ENCODE measurements at places on chromosomes 3 and 15.

DNA sequence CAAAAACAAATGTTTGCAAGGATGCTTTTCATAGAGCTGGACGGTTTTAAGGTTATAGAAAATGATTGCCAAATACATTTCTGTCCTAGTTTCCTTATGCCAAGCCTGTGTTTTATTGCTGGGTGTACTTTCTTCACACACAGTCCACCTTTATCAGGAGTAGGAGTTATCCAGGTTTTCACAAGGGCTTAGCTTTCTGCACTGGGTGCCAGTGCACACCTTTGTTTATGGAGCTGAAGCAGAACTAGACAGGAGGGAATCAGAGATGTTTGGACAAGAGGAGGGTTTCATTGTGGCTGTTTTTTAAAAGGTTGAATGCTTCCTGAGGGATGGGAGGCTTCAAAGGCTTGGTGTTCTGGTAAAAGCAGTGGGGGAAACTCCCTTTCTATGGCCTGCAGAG lies 29.5 kb upstream of the FAM3D start:
- no peak for DNase-seq

DNA sequence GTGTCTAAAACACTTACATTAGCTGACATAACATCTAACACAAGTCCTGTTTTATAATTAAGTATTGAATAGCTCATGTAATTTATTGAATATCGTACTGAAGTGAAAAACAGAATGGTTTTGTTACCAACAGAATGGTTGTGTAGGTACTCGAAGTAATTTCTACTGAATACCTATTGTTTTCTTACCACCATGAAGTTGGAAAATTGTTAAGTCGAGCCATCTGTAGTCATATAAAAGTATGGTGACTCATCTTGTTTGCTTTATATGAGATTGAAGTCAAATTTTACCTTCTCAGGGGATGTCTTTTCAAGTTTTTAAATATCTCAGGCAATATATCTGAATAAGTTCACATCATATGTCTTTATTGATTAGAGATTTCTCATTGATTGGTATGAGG lies 37.6 kb downstream of the PIAS1 start:
- no peak for DNase-seq

DNA sequence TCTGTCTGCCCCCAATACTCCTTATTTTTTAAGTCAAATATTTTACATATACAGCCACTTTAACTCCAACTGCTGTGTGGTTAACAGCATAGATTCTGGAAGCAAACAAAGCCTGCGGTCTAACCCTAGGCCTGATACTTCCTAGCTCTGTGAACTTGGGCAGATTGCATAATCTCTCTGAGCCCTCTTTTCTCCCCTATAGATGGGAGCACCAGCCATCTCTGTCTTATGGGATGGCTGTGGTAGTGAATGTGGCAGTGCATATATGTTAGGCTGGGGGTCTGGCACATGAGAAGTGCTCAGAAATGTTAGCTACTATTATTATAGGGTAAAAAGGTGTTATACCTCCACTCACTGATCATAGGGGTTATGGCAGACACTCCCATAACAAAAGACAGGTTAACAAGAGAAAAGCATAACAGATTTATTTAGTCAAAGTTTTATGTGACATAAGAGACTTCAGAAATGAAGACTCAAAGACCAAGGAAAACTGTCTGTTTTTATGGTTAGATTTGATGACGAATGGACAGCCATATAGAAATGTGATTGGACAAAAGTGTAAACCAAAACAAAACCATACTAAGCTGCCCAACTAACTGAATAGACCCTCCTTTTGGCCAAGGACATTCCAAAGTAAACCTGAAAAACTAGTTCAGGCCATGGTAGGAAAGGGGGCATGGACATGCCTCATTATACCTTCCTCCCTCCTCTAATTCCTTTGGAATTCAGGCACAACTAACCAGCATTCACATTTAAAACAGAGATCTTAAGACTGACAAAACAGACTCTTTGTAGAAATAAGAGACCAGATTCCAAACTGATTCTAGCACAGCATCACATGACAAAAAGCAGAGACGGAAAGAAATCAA lies 53.9 kb upstream of the DAZL start:
- DNase-seq = no peak

DNA sequence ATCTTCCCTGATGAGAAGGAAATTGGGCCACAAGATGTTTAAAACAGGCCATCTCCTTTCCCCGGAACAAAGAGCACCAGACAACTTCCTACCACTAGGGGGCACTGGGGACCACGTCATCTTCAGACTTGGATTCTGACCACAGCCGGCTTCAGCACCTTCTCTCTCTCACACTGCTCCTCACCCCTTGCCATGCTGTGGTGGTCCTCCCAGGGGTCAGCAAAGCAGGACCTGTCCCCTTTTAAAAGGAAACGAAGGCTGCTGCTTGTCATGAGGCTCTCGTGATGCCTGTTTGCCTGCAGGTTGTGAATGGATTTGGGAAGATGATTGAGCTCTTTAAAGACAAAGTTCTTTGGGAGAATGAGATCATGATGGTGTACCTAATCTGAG lies 16.2 kb downstream of the RFT1 start:
- peak; percentile 78 for DNase-seq

DNA sequence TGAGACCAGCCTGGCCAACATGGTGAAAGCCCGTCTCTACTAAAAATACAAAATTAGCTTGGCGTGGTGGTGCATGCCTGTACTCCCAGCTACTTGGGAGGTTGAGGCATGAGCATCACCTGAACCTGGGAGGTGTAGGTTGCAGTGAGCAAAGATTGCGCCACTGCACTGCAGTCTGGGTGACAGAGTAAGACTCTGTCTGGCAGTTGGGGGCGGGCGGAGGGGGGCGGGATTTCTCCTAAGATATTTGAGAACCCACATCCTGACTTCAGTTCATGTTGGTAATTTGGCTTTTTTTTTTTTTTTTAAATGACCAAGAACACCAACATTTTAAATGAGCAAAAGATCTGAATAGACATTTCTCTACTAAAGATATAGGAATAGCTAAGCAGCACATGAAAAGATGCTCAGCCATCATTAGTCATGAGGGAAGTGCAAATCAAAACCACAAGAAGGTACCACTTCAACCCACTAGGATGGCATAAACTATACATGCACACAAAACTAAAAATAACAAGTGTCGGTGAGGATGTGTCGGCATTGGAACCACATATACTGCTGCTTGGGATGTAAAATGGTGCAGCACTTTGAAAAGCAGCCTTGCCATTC lies 75.6 kb upstream of the LMOD3 start:
- no peak for DNase-seq

- no peak for DNase-seq
These were observed 29.6 kb downstream of the TLNRD1 start for GRCh38 chr15:81030301-81030750.

DNA sequence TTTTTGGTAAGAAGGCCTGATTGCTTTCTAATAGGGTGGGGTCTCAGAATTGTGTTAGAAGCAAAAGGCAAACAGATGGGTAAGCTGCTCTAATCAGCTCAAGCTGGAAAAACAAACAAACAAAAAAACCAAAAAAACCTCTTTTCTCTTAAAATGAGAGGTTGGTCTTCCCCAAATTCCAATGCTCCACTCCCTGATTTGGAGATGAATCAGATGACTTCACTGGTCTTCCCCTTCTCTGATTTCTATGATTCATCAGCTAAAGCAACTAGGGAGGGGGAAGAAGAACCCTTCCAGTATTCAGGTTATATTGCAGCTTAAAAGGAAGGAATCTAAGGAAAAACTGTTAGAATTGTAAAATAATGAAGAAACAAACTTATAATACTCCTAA lies 9.6 kb upstream of the ANXA2 start:
- DNase-seq = no peak

DNA sequence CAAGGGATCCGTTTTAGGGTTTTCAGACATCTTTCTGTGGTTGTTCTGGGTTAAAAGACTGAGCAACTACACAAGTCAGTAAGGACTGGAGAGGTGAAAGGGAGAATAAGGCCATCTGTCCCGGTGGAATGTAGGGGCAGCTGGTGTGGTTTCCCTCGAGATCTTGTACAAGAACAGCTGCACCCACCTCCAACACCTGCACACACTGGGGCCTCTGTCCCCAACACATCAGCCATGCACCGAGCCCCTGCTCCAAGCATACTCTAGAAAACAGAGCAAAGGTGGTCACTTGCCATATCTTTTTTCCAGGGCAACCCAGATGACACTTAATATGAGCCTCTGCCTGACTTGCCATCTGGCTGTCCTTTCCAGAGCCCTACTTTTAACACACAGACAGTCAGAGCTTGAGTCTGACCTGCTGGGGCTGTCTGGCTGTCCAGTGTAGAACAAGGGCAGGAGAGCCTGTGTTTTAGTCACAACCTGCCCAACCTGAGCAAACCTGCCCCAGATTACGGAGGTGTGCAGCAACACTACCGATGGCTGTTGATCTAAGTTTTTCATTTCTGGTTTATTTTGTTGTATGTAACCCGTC lies 12.2 kb downstream of the MAN2A2 start:
- no peak for DNase-seq

DNA sequence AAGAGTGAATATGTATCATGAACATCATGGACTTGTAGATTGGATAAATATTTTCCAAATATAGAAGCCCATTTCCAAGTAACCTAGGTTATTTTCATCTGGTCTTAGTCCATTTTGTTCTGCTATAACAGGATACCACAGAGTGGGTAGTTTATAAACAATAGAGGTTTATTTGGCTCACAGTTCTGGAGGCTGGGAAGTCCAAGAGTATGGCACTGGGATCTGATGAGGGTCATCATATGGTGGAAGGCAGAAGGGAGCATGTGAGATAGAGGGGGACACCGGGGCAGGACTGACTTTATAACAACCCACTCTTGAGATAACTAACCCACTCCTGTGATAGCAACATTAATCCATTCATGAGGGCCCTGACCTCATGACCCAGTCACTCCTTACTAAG lies 9.4 kb upstream of the MGA start:
- no peak for DNase-seq

GRCh38 chr3:183572935-183573334 lies 17.4 kb upstream of the KLHL6 start:
- DNase-seq = no peak

- DNase-seq = no peak
These were observed 14.4 kb upstream of the NAALADL2 start for GRCh38 chr3:174844746-174845145.

DNA sequence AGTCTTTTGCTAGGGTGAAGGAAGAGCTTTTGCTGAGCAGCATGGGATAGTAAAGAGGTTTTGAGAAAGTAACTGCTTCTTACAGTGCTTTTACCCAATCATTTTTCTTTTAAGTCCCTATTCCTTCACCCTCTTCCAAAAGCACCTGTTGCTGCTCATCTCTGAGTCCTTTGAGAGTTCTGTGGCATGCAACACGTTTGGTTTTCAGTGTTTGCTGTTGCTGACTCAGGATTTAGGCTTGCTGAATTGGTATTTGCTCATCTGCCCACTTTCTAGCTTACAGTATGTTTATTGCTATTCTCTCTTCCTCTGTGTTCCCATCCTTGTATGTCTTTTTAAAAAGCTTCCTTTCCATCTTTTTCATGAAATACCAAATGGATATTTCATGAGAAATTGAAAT lies 55.9 kb upstream of the THRB start:
- no peak for DNase-seq

DNA sequence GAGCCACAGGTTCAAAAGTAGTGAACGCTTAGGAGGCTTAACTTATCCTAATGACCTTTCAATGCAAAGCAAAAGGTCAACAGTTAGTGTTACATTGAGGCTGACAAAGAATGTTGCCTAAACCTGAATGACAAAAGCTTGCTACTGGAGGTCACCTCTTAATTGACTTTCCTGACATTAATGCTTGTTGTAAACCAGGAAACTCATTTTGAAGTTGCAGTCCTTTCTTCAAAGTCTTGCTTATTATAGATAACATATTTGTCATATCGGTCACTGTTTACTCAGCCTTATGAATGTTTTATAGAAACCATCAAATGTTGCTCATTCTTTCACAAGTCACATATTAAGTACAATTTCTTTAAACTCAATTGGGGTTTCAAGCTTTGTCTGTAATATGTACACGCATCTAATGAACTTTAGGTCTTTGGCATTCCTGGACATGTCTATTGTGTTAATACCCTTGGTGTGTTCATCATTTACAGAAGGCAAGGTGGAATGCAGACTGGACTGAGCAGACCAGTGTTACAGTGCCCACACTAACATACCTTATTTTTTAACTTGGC lies 488.2 kb upstream of the NECTIN3 start:
- no peak for DNase-seq

- no peak for DNase-seq
These were observed 401.5 kb upstream of the PROK2 start for GRCh38 chr3:72186400-72186855.

DNA sequence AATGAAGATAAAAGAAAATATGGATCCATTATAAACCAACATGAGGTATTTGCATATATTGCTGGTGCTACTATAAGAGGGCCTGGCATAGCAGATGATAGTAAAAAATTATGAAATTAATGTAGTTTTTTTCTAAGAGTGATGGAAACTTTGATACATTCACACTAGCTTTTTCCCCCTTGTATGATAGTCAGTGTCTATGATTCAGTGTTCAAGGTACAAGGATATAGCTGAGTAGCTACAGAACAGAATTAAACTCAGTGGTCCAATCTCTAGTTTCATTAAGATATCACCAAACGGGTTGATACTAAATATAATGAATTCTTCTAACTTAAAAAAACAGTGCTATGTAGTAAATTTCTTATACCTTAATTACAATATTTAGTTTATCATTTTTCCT lies 49.9 kb upstream of the XRN1 start:
- DNase-seq = no peak

GRCh38 chr3:157074490-157074889 lies 85.5 kb downstream of the CCNL1 start:
- no peak for DNase-seq

DNA sequence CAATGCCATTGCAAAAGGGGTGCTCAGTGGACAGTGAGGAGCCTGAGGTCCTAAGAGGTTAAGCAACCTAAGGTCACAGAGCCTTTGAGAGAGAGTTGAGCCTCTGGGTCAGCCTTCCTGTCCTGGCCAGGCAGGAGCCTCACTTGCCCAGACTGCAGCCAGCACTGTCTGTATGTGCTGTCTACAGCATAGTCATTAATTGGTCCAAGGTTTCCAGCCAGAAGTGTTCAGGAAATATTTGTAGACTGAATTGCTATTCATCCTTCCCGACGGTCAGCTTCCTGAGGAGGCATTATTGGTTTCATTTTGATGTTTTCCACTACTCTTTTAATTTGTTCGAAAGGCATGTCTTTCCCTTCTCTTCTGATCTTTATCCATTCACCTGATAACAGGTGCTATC lies 8.1 kb downstream of the SEC13 start:
- no peak for DNase-seq

- DNase-seq = no peak
These were observed 30.5 kb downstream of the SMAD3 start for GRCh38 chr15:67095912-67096311.

GRCh38 chr15:47412136-47412535 lies 305.2 kb upstream of the SEMA6D start:
- no peak for DNase-seq

All from Right ventricle myocardium inferior (tissue), 1 donor.